ENCODE measurements at places on chromosomes 6 and 20.

DNA sequence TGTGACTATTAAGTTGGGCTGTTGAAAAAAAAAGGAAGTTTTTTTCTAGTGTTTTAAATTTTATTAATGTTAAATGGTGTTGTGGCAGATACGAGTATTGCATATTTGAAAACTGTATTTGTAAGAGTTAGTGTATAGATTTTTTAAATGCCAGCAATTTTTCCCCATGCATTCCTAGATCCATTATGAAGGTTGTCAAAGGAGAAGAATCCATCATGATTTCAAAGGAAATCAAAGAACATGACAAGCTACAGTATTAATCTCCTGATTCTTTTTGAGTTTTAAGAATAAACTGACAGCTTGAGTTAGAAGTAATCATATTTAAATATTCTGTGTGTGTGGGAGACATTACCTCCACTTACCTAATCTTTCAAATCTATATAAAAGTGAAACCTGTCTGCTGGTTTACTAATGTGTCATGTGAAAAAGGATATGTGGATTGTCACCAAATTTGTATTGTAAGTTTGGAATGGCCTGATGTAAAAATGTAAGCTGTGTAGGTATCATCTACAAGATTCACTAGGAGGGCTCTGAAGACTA is 111.0 kb upstream of the HS3ST5 start:
- no peak for DNase-seq

DNA sequence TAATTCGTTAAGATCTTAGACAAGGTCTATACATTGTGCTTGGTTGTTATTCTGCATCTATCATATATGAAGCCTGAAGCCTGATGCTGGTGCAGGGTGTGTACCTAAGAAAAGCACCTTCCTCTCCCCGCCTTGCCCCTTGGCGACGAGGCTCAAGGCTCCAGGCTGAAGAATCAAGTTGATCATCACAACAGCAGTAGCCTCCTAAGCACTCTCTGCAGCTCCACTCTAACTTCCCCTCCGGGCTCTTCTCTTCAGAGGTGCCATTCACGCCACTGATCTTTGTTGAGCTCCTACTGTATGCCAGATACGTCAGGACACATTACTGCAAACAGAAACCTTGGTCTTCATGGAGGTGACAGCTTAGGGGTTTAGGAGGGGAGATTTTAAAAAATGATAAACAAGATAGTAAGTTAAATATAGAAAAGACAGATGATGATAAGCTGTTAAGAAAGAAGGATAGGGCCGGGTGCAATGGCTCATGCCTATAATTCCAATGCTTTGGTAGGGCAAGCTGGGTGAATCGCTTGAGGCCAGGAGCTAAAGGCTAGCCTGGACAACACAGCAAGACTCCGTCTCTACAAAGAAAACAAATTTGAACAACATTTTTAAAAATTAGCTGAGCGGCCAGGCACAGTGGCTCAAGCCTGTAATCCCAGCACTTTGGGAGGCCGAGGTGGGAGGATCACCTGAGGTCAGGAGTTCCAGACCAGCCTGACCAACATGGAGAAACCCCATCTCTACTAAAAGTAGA is 38.4 kb upstream of the ZNF217 start:
- peak; percentile 54 for DNase-seq

- no peak for DNase-seq
These were observed 51.7 kb downstream of the VSTM2L start for GRCh38 chr20:37954626-37955025.

DNA sequence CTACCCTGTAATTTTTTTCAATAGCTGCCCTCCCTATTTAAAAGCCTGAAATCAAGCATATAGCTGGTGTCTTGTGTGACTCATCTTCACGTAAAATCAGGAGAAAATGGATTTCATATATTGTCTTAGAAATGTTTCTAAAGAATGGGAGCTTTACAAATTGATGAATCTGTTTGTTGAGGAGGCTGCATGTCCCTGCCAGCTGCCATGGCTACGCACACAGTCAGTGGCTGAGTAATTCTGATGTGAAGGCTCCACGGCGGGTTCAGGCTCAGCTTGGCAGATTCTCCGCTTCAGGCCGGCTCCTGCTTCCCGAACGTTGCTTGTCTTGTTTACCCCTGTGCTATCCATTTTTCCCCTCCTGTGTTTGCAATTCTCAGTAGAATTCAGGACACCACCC is 82.8 kb downstream of the CCDC170 start:
- no peak for DNase-seq

DNA sequence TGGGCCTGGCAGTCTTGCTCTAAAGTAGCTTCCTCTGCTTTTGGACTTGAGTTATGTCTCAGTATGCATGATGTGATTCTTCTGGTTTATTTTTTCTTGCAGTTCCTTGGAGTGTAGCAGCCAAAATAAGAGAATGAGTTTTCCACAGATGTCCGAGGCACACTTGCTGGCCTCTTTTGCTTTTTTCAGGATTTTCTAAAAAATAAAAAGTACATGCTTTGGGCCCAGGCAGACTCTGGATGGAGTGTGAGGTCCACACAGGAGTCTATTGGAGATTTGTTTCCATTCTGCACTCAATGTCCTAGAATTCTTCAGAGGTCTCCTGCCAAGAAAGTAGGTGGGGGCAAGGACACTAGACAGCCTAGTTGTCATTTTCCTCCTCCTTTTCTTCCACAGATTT is 477.6 kb downstream of the EPM2A start:
- no peak for DNase-seq

- DNase-seq = no peak
These were observed 46.0 kb downstream of the ABHD12 start for GRCh38 chr20:25344634-25345033.

GRCh38 chr20:61756966-61757677 is 308.6 kb downstream of the TAF4 start:
- no peak for DNase-seq

GRCh38 chr20:45892049-45892825 is 1.1 kb downstream of the CTSA start:
- peak; percentile 19 for DNase-seq

GRCh38 chr6:158856261-158856660 is 37.1 kb upstream of the EZR start:
- DNase-seq = peak; percentile 46
